ENCODE measurements at places on chromosomes 7 and 10. TPM values are rescaled to one million over a fixed set of nuclear protein-coding genes. Genes with fewer than 3 reads are reported as not detected.

SP8 gene
- not detected for total RNA-seq

PPIF gene
- 30.7 TPM for total RNA-seq

PPP1R3C gene
- total RNA-seq, result 15.1 TPM

FOXI2 gene
- not detected for total RNA-seq

Measured in upper lobe of right lung (tissue), 1 donor.